Myometrial cell (primary cell): ENCODE measurements at places on chromosomes 7 and 10. TPM values are rescaled to one million over a fixed set of nuclear protein-coding genes. Genes with fewer than 3 reads are reported as not detected.

AP1S1 gene
- 274 and 306 TPM in 2 replicates for total RNA-seq

ZNF853 gene
- total RNA-seq = under 0.01 and 0.58 TPM in 2 replicates

CYP2C18 gene
- total RNA-seq = not detected in 2 replicates

FKBP6 gene
- total RNA-seq = not detected in 2 replicates

PALD1 gene
- under 0.01 TPM in 2 replicates for total RNA-seq

CNNM1 gene
- total RNA-seq = not detected in 2 replicates

PIP gene
- total RNA-seq = not detected in 2 replicates
